ENCODE measurements at places on chromosomes 11 and 22.

GRCh38 chr11:116702772-116703385 is 69.9 kb downstream of the BUD13 start:
- no peak for DNase-seq

DNA sequence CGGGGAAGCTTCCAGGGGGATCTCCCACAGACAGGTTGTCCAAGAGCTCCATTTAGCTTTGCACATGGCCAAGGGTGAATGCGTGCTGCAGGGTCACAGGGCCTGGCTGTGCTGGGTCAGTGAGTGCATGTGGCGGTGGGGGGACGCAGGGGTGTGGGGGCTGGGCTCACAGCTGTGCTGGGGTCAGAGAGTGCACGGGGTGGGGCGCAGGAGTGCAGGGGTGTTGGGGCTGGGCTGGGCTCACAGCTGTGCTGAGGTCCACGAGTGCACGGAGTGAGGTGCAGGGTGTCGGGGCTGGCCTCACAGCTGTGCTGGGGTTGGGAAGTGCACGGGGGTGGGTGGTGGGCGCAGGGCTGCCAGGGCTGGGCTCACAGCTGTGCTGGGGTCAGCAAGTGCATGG is 557.7 kb downstream of the BRD1 start:
- no peak for DNase-seq

DNA sequence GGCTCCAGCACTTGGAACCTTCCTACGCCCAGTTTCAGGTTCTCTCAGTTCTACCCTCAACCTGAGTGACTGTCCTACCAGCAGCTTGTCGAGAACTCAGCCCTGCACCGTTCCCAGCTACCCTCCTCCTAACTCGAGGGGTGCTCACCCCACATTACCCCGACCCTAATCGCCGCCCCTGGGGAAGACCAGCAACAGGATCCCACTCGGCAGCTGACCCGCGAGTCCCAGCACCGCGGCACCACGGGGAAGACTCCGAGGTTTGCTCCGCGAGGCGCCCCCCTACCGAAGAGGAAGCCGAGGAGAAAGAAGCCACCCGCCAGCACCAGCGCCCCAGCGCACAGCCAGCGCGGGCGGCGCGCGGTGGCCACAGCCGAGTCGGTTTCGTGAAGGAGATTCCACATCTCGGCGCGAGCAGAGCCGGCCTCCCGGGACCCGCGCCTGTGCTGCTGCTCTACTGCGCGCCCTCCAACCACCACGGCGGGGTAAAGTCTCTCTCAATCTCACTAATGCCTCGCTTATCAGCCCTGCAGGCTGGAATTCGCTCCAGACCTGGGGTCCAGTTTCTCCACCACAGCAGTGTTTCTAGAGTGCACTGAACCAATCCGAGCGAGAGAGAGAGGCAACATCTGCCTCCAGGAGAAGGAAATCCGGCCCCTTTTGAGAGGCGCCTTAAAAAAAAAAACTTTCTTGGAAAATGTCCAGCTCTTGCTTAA is at the start of gene FOLH1:
Gene FOLH1, minus strand, starts transcription at position 597 of the 716 bp plus-strand sequence. Its CDS starts 193 bp downstream, at position 404.
- DNase-seq = no peak

- no peak for DNase-seq
Observed at GRCh38 chr22:39923696-39924095, 22.8 kb downstream of the GRAP2 start.

DNA sequence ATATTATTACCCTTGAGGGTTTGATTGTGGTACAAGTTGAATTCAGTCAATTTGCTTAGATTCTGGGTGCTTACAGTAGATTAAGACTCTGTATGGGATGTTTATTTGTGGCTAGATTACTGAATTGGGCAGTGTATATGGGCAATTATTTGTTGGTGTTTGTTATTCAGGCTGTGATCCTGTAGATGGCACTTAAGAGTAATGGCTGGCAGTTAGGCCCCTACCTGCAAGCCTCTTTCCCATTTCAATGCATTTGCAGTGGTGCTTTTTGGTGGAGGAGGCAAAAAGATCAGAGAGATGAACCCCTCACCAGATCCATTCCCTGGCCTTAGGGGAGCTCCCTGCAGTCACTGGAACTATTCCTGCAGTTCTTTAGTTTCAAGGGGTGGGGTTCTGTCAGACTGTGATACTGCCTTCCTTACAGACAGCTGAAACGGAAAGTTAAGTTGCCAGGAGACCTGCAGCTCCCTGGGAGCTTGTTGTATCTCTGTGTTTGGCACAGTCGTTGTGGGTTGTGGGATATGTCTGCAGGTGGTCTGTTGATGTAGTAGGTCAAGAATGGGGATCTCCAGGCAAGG is 199.5 kb downstream of the AASDHPPT start:
- no peak for DNase-seq

DNA sequence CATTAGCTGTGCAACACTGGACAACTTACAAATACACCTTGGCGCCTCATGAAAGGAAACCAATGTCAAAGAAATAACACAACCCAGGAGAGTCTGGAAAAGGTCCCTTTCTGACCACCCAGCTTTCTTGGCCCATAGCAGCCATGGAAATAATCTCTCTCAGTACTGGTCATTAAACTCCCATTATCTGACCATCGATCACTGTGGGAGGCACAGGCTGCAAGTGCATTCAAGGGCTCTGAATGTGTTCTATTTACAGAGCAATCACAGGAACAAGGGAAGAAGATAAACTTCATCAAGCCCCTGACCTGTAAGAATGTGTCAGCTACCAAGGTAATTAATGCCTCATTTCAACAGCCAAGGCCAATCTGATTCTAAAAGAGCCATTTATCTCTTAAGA is 40.1 kb downstream of the CTSC start:
- no peak for DNase-seq

- DNase-seq = no peak
Observed at GRCh38 chr11:27718346-27718862, 18.1 kb upstream of the BDNF start.

GRCh38 chr11:43071338-43071737 is 240.5 kb upstream of the API5 start:
- DNase-seq = no peak

DNA sequence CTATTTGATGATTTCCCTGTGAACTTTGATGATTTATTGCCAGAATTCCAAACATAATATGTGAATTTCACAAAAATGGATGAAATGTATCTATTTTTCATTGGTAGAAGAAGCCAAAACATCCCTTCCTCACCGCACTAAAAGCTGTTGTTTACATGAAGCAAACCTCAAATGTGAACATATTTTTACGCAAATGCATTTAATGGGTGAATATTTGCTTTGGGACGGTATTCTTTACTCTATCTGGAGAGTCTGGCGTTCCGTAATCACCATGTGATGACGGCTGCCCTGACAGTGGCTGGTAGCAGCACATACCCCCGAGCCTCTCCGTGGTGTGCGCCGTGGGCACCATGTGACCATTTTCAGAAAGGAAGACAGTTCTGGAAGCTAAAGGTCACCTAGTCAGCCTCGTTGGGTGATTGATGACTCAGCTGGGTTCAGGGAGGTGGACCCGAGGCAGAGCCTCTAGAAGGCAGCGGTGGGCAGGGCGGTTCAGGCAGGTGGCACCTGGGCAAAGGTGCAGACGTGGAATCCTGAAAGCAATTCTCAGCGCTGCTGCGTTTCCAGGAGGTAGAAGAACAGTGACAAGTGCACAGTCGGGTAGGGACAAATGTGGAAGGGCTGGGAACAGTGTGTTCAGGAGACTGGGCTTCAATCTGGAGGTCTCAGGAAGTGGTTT is 45.3 kb downstream of the PPARA start:
- no peak for DNase-seq

GRCh38 chr22:22376352-22376706 is 131.7 kb downstream of the VPREB1 start:
- no peak for DNase-seq

DNA sequence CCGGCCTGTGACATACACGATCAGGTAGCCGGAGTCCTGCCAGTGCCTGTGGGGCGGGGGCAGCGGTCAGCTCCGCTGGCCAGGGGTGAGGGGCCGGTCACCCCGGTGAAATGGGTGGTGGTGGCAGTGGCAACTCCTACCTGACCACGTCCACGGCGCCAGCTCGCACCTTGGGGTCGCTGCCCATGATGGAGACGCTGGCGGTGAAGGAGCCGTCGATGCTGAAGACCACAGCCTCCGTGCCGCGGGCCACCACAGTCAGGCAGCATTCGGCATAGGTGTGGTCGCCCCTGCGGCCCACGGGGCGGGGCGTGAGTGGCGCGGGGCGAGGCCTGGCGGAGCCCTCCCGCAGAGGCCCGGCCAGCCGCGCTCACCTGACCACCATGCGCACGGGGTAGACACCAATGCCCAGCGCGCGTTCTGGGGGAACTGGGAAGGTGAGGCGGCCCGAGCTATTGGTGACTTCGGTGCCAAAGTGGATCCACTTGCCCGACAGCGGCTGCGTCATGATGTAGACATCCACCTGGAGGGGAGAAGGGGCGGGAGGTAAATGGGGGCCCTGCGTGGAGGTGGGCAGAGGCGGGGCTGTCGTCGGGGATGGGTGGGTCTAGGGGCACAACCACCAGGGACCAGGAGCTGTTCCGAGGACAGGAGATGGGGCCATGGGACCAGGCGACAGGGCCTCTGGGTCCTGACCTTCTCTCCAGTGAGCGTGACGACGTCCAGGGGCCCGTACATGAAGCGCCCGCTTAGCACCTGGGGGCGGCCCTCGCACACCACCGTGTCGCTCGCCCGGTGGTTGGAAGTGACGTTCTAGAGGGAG is 10.9 kb downstream of the AIP start:
- DNase-seq = no peak

DNA sequence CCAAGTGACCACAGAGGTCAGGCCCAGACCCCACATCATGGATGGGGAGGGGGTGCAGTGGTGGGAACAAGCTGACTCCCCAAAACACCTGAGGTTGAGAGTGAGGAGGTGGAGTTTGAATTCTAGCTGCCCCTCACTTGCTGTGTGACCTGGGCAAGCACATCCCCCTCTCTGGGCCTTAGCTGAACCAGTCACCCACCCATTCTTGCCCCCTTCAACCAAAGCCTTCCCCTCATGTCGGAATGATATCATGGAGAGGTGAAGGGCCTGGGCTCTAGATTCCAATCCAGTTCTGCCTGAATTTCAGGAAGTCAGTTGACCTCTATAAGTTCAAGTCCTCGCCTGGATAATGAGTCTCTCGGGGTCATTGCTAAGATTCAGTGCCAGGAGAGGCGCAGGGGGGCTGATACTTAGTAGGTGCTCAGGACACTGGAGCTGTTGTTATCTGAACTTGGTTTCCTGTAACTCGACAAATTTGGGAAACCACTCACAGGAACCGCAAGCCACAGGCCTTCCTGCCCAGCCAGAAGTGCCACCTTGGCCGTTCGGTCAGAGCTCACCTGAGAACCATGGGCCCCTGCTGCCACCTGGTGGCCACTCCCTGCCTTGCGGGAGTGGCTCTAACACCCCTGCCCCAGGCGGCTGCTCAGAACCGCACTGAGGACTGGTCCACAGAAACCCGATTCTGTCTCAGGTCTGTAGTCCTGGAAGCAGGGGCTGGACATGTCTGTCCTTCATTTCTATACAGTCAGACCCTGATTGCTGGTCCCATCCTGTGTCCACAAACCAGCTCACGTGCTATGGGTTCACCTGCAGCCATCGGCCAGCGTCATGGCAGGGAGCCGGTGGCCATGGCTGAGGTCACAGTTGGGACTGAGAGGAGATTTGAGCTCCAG is 6.9 kb downstream of the CDC42EP1 start:
- DNase-seq = peak; percentile 86

DNA sequence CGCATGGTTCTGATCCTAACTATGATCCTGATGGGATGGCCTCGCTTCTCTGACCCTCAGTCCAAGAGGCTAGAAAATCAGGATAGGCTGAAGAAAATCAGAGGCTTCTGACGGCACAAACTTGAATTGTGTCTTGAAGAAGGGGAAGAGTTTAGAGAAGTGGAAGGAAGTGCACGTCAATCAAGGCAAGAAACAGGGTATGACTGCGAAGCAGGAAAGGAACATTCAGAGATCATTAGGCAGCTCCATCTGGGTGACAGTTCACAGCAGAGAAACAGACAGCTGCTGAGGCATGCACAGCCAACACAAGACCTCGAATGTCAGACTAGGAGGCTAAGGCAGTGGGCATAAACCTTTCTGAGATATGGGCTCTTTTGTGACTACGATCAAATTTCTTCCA is 29.3 kb downstream of the CLPB start:
- no peak for DNase-seq

DNA sequence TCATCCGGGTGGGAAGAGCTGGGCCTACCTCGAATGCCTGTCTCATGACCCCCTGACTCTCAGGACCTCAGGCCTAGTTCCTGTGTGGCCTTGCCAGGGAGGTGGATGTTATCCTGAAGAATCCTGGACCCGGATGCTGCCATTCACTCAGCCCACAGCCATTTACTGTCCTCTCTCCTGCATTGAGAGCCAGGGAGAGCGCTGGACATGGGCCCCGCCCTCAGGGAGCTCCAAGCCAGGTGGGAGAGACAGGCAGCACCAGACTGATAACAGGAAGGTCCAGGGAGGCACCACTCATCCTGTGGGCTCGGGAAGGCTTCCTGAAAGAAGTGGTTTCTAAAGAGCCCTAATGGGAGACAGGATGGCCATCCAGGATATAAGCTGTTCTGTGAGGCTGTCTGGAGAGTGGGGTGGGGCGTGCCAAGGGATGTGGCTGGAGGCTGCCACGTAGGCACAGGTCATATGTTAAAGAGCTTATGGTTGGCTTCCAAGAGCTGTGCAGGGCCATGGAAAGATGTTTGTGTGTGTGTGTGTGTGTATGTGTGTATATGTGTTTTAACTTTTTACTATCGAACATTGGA is 8.6 kb downstream of the SERPINH1 start:
- no peak for DNase-seq

DNA sequence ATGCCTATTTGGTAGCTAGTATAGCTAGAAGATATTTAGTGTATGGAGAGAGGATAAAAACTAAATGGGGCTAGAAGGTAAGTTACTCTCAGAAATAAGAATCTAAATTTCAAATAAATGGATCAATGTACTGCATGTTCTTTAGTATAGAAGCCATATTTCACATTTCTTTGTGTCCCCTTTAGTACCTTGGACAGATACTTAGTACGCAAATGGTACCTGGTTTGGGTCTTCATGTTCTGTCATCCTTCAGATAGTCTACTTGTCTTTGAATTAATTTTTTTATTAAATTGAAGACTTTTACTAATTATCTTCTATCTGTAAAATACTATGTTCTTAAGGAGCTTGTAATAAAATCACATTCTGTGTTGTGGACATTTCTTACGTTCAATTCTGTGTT is 26.3 kb upstream of the RBMXL2 start:
- no peak for DNase-seq

DNA sequence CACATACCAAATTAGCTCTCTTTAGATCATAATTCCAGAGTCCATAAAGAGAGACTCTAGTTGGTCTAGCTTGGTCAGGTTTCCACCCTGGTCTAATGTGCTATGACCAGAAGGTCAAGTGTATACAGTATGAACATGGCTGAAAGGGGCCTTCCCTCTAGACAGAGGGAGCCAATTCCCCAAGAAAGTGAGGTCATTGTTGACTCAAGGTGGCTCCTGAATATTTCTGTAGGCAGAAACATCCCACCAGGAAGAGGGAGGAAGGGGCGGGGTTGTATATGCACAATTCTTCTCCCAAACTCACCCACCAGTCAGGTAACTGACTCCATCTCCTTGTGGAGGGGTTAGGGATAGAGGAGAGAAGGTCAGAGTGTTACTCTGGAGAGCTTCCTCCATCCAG is 281.8 kb upstream of the PLET1 start:
- no peak for DNase-seq

All from CD8-positive, alpha-beta T cell (primary cell).